ENCODE measurements at places on chromosomes 3 and 15.

DNA sequence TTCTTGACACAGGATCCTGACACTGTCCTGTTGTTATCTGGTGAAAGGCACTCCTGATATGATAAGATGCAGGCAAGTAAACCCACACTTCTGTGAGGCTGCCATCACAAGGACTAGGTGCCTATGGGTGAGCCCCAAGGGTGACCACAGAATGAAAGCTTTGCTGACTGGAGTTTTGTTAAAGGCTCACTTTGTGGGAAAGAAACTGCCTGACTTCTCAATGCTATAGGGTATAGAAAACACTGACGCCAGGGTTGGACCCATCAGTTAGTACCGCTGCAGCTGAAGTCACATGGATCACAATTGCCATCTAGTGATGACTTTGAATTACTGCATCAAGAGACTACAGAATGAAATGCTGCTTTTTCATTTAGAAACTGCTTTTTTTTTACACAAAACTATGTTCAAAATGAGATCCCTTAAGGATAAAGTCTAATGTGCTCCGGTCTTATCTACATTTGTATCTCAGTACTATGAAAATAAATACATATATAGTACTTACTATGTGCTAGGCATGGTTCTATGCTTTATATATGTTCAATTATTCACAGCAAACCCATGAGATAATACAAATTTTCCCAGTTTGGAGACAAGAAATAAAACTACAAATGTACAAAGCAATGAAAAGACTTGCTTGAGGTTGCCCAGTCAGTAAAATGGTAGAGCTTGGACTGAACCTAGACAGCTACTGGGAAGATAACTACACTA lies 64.2 kb upstream of the CMSS1 start:
- DNase-seq: peak; percentile 87

- DNase-seq: no peak
These were observed 13.7 kb upstream of the SEC22A start for GRCh38 chr3:123188058-123188457.

GRCh38 chr3:38314764-38315487 lies 31.7 kb upstream of the XYLB start:
- no peak for DNase-seq

GRCh38 chr3:194141415-194142155 lies 5.6 kb downstream of the HES1 start:
- DNase-seq: peak; percentile 98
